ENCODE measurements at places on chromosomes 5 and 9.

GRCh38 chr5:135883441-135883840 lies 12.2 kb downstream of the IL9 start:
- no peak for DNase-seq

DNA sequence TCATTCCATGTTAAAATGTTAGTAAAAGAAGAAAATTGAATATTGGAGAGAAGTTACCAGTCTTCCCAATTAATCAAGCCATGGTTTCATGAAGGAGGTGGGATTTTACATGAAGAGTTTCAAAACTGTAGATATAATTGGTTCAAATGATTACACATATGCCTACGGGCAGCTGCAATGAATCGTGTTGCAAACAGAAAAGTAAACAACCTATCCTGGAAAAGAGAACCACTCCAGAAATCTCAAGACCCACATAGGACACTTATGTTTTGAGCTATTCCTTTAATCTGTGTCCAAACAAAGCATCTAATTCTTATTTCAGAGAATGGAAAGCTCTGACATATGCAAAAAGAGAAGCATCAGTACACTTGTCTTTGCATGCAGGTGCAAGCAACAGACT lies 340.2 kb downstream of the NDUFS4 start:
- DNase-seq, result no peak

- no peak for DNase-seq
Measured at GRCh38 chr9:135516132-135516860, 4.9 kb upstream of the LCN1 start.

DNA sequence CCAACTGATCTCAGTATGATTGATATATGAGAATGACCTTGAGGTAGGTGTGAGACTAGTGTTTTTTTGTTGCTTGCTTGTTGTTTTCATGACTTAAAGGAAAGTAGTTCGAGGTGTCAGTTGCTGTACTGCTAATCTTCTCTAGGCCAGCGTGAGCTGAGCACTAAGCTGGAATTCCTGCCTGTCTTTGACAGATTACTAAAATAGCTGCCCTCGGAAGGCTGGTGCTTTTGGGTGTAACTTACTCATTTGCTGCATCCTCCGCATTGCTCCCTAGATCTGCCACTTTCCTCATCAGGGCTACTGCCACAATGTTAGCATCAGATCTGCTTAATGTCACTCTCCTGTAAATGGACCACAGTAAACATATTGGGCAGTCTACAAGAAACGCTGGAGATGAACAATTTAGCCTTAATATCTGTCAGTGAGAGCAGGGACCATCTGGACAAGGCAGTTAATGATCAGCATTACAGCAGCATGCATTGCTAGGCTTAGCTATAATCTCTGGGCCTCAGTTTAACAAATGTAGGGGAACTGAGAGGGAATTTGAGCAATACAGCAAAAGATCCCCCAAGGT lies 106.6 kb upstream of the CDH6 start:
- DNase-seq, result no peak

DNA sequence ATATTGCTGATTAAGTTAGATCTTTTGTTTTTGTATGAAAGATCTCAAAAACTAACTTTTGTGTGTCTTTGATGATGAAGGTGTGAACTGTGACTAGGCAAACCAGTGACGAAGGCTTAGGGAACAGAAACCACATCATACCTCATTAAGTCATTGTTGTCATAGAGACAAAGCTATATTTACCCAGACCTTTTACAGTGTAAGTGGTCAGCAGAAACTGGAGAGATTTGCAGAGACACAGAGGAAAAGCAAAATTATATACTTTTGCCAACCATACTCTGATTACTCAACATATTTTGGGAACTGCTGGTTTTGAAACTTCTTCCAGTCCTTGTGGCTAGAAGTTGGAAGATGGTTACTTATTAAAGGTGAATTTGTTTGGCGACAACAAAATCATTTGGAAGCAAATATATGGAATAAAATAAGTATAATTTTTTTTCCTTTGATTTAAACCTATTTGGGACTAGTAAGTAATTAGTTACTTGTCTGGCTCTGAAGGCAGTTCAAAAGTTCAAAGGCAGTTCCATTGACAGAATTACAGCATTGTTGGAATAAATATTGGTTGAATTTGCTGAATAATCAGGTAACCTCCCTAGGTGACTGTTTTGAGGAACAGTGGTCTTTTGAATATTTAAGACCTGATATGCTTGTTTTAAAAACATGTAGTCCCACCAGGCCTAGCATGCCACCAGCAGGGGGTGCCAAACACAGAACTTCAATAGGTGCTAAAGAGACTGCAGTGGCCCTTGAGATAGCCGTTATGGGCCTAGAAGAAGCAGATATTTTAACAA lies 103.8 kb downstream of the RPS23 start:
- peak; percentile 29 for DNase-seq

- DNase-seq, result no peak
Measured at GRCh38 chr5:168125445-168126199, 165.8 kb upstream of the WWC1 start.

DNA sequence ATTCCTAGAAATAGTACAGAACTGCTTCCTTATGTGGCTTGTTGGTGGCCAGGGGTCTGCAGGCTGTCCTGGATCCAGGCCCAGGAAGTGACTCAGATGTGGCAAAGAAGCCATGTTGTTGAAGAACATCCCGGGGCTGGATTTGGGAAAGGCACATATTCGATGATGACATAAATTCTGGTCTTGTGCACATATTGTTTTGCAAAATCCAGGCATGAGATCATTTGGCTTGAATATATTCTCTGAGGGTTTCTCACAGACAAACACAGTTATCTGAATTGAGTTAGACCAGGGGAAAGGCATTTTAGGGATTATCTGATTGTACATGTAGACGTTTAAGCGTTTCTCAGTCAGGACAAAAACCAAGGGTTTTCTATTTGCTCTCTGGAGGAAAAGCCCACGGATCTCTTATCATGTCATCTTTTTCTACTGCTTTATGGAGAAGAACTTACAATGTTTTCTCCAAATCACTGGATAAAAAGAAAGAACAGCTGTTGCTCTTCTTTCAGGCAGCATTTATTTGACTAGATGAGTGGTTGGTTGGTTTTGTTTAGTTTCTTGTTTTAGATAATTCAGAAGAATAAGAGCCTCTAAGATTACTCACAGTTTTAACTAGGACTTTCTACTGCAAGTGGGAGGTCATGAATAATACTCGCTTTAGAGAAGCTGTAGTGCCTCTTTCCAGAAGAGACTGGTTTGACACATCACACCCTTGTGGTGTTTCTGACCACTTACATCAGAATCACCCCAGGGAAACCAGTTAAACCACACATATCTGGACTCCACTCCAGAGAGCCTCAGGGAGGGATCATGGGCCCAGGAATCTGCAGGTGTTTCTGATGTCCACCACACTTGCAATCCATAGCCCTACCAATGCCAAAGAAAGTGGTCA lies 29.5 kb upstream of the LHFPL2 start:
- DNase-seq, result peak; percentile 90

- no peak for DNase-seq
Measured at GRCh38 chr9:127489471-127490115, 38.3 kb downstream of the LRSAM1 start.

GRCh38 chr5:11075035-11075805 lies 314.2 kb upstream of the DAP start:
- no peak for DNase-seq

GRCh38 chr9:19770973-19771372 lies 17.9 kb downstream of the SLC24A2 start:
- DNase-seq, result no peak
